ENCODE measurements at places on chromosomes 11 and 22. TPM values are rescaled to one million over a fixed set of nuclear protein-coding genes. Genes with fewer than 3 reads are reported as not detected.

GRCh38 chr11:45028911-45029682 lies 78.4 kb upstream of the TP53I11 start:
- DNase-seq = no peak

GRCh38 chr11:61966734-61967115 lies 709 bp downstream of the FTH1 start:
- DNase-seq = no peak

DNA sequence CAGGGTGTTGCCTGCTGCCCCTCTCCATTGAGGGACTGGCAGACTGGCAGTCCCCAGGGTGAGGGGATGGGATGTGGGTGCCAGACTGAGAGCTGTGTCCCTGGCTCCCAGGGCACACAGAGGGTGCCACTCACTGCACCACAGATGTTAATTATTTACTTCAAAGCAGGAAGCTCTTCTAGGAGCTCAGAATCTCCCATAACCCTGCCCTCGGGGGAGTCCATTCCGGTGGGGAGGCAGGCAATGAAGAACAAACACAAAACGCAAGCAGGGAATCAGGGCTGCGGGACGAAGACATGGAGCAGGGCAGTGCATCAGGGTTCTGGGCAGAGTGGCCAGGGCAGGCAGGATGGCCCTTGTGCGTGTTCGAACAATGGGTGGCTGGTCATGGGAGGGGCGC lies 24.4 kb upstream of the FLRT1 start:
- no peak for DNase-seq

DNA sequence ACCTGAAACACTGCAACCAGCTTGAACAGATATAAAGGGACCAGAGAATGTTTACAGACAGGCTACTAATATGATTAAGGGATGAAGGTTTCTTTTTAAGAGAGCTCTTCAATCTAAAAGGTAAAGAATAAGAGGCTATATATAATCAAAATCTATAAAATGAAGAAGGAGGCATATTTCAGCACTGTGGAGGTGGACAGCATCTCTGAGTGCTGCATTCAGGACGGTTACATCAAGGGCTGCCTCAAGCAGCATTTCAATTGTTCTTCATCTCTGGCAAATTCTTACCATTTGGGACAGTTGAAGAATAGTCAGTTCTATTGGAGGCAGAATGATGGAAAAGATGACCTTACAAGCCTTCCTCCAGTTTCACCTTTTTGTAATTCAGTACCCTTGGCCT lies 139.6 kb upstream of the LMO1 start:
- no peak for DNase-seq

GRCh38 chr22:45533703-45534102 lies 31.0 kb downstream of the FBLN1 start:
- no peak for DNase-seq

DNA sequence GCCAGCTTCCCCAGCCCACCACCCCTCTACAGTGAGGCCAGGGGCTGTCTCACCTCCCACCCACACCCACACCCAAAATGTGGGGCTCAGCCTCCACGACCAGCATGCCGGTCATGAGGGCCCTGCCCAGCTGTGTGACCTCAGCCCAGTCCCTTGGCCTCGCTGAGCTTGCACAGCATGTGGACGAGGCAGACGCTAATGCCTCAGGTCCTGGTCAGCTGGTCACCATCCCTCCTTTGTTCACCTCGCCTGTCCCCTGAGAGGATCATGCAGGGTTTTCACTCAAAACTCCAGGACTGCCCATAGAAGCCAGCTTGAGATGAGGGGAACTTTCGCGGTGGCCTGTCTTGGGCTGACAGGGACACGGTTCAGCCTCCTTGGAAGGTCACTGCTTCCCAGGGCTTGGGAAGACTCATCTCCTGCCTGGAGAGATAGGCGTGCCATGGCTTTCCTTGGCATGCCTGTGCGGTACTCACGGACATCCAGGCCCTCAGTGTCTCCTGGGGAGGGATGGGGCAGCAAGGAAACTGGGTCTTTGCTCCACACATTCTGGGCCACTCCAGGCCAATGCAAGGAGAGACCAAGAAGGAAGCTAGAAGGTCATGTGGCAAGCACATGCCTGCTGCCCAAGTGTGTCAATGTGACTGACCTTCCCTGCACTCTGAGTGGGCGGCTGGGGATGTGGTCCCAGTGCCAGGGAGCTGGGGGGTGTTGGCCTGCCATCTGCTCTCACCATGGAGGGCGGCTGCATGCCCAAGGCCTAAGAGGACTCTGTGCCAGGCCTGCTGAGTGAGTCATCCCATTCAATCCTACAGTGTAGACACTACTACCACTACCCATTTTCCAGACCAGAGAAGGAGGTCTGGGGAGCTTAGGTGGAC lies 3.2 kb upstream of the RTN4R start:
- no peak for DNase-seq

DNA sequence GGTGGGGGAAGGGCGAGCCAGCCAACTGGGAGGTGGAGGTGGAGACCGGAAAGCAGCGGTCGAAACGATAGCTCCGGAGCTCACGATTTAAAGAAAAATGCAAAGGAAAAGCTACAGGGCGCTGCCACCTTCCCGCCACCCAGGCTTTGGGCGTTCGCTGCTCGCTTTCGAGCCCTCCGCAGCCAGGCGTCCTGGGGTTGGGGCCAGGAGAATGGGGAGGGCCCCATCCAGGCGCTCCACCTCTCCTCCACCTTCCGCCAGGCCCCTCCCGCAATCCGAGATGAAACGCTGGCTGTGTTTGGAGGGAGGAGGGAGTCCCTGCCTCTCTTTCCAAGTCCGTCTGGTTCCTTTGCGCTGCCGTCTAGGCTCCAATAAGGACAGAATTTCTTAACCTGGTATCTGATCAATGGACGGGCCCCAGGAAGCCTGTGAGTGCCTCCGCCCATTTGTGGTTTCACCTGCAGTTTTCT lies 483 bp upstream of the ABTB2 start:
- DNase-seq = peak; percentile 74

GRCh38 chr11:60307507-60308195 lies 19.4 kb upstream of the MS4A6E start:
- DNase-seq = no peak

DNA sequence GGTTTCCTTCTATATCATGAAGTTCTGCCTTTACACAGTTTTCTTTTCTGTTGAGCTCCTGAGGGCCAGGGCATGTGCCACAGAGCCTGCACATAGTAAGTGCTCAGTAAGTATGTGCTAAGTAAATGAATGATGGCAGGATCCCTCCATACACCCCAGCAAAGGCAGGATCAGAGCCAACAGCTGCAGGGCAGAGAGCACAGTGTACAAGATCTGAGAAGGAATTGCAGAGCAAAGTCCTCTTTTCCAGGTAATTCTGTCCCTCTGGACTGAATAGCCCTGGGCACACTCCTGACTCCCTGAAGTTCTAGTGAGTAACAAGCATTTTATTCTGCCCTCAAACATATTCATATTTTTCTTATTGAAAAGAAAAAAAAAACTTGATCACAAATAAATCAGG lies 117.7 kb downstream of the GALNT18 start:
- DNase-seq = no peak

GRCh38 chr11:60989093-60989650 lies 17.7 kb downstream of the CD6 start:
- DNase-seq = peak; percentile 3

DNA sequence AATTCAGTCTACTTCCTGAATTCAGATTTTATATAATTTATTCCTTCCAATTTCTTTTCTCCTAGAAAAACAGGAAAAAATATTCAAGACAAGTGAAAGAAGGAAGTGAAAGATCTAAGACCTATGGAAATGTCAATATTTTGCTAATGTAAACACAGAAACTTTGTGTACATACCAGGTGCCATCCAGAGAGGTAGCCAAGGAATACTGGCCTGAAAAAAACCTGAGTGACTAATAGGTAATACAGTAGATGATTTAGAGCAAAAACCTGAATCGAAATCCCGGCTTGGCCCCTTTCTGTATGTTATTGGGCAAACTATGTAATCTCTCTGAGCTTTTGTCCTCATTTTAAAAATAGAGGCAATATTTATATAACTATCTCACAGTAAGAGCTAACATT lies 59.2 kb upstream of the FSHB start:
- no peak for DNase-seq

DNA sequence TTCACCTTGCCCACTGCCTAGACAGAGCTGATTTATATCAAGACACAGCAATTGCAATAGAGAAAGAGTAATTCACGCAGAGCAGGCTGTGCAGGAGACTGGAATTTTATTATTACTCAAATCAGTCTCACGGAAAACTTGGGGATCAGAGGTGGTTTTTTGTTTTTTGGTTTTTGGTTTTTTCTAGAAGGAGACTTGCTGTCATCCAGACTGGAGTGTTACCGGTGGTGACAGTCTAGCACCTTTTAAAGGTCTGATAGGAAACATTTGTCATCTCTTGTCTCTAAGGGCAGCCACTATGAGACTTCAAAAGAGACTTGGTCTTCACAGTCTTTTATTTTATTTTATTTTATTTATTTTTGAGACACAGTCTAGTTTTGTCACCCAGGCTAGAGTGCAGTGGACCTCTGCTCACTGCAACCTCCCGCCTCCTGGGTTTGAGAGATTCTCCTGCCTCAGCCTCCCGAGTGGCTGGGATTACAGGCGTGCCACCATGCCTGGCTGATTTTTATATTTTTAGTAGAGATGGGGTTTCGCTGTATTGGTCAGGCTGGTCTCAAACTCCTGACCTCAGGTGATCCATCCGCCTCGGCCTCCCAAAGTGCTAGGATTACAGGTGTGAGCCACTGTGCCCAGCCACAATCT lies 19.1 kb downstream of the APOBEC3H start:
- DNase-seq = no peak

DNA sequence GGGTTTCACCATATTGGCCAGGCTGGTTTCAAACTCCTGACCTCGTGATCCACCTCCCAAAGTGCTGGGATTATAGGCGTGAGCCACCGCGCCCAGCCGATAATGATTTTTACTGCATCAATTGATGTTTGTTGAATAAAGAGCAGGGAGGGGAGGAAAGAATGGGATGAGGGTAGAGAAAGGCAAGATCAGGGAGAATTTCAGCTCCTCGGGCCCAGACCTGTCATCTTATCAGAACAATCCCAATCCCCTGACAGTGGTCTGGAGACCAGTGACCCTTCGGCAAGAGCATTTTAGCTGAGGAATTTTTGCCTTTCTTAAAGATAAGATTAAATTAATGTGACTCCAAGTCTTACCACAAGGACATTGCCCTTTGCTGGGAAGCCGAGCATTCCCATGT lies 15.0 kb upstream of the ANO1 start:
- no peak for DNase-seq

The WEE1 gene
- 87.4 TPM for total RNA-seq

The DBX1 gene
- total RNA-seq = not detected

The FOLR3 gene
- total RNA-seq = not detected
